Occipital lobe (tissue), 3 donors: ENCODE measurements at places on chromosomes 4 and X.

DNA sequence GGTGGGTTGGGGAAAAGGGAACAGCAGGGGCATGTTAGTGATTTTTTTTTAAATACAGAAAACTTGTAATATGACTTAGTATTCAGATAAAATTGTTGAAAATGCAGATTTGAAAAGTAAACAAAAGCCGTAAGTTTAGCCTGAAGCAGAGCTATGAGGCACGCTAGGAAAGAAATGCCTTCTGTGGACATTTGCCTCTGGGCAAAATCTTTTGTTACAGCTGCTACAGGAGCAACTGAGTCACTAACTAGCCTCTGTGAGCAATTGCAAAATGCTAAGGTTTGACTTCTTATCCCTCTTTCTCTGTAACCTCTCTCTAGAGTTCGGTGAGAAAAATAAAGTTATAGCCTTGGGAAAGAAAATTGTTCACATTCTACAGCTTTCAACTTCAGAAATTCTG lies 350.0 kb downstream of the SLC7A11 start:
- no peak for DNase-seq

- DNase-seq: no peak
Observed at GRCh38 chrX:24410514-24411189, 50.2 kb downstream of the SUPT20HL1 start.

DNA sequence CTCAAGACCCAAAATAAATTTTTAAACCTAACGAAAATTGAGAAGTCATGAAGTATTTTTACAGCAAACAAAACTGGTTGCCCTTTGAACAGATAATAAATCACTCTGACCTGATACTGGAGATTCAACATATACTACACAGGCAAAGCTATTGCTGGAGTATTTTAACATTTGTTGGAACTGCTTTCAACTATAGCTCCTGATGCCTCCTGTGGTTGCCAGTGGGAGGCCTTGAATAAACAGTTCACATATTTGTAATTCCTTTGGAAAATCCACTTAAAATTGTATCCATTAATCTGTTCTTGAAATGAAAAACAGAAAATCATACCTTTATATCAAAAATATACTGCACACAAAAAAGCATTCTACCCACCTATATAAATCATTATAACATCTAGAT lies 605.1 kb downstream of the KCTD8 start:
- no peak for DNase-seq

DNA sequence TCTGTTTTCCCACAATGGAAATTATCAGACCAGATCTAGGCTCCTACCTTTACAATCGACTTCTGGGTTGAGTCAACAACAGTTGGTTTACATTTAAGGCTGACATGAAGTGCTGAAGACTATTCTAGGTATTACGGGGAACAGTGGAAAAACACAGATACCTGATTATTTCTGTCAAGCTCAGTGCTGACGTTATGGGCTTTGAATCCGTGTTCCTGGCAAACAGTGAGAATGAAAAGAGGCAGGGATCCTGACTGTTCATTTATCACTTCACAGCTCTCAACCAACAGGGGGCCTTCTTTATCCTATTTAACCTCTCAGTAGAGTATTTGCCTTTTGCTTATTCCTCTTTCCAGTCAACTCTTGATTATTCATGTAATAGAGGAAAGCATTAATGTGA lies 43.1 kb downstream of the TMEM164 start:
- DNase-seq: no peak

DNA sequence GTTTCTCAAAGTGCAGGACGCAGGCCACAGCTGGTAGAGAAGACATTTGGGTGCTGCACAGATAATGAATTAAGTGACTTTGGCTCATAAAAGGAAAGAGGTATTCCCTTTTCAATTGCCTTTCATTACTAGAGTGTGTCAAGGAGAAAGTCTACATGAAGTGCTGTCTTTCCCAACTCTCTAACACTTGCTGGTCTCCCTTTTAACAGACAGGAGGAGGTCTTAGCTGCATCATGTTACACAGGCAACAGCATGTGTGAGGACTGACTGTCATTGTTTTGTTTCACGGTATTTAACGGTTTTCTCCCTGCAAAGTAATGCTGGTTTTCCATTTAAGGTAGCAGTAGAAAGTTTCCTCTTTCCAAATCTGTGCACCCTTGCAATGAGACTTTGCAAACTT lies 291.3 kb upstream of the LDB2 start:
- no peak for DNase-seq

- no peak for DNase-seq
Observed at GRCh38 chr4:181646864-181647263, 596.3 kb upstream of the TENM3 start.

DNA sequence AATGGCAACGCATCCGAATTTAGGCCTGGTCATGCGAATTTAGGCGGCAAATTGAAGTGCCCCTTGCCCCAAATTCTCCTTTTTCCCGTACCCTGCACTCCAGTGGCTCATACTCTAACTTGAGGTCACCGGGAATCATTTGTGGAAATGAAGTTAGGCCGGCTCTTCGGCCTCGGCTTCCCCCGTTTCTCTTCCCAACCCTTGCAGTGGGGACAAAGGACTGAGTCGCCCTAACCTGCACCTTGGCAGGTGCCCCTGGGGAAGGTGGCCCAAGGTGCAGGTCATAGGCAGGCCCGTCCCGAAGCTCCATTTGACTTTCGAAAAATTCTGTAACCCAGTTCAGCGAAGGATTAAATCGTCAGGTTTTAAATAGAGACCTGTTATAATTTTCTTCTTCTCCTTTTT lies 811 bp downstream of the SRD5A3 start:
- no peak for DNase-seq

- DNase-seq: no peak
Observed at GRCh38 chr4:67894659-67895058, 10.9 kb upstream of the TMPRSS11D start.

DNA sequence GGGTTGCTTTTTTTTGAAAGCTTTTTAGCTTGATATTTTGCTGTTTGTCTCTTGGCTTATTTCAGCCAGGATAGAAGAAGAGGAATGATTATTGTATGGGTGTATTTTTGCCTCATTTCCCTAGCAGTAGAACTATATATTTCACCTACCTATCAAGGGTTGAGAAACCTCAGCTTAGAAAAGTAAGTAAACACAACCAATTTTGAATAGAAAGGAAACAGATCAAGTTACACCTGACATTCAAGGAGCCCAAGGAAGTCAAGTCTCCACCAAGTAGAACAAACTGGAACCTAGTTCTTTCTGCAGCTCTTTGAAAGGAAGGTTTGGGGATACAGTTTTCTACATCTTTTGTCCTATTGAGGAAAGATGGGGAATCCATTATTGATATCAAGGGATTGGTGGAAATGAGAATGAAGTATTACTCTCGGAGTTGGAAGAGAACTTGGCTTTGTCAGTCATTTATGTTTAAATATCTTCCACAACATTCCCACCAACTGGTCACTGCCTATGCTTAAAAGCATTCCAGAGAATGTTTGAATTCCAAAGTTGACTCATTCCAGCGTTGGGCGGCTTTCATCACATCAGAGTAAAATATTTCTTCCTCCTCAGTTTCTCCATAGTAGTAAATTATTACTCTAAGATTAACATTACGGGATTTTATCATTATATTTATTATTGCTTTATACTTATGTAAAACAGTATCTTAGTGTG lies 207.8 kb upstream of the CNKSR2 start:
- no peak for DNase-seq

GRCh38 chr4:3387154-3387942 lies 54.4 kb upstream of the HGFAC start:
- DNase-seq: no peak

- DNase-seq: no peak
Observed at GRCh38 chr4:42101446-42101975, 50.9 kb downstream of the BEND4 start.

- DNase-seq: no peak
Observed at GRCh38 chrX:19593690-19594089, 78.4 kb upstream of the MAP3K15 start.

- DNase-seq: no peak
Observed at GRCh38 chr4:118289794-118290193, 63.0 kb downstream of the PRSS12 start.

DNA sequence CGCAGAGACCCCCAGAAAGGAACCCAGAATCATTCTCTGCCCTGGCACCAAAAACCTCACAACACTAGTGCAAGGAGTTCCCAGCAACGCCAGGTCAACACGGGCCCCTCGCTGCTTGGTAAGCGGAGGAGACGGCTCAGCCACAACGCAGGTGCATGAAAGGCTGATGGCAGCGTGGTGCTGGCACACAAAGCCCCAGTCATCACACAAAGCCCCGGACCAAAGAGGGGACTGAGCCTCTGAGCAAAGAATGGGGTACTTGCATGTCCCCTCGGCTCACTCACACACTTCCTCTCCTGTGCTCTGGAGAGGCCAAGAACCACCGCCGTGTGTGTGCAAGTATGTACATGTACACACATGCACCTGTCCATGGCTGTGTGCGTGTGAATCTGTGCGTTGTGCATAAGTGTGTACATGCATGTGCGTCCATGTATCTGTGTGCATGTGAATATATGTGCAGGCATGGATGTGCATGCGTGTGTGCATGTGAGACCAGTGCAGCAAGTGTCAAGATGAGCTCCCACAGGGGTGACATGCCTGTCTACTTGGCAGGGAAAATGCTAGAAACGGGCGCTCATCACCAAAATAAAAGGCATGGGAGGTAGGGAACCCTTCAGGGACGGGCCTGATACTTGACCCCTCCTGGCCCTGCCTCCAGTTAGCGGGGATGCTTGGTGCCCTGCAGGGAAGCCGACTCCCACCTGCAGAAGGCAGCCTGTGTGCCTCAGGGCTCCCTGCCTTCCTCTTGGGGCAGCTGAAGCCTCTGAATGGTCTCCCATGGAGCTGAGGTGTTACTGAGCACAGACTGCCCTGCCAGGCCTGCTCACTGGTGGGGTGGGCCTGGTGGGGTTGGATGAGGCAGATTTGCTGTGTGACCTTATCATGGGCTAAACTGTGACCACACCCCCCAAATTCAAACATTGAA lies 60.4 kb downstream of the ZFYVE28 start:
- DNase-seq: no peak

DNA sequence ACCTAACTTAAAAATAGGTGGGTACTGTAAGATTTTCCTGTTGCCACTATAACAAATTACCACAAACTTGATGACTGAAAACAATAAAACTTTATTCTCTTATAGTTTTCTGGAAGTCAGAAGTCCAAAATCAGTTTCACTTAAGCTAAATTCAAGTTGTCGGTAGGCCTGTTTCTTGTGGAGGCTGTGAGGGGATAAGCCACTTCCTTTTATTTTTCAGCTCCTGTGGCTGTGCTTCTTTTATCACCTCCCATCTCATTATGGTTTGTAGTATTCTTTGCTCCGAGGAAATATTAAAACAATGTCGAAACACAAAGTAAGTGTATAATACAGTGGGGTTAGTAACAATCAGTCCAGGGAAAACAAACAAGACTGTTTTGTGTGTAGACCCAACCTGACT lies 610.5 kb upstream of the TECRL start:
- DNase-seq: no peak

- DNase-seq: no peak
Observed at GRCh38 chrX:53116101-53116500, 22.2 kb downstream of the KANTR start.

DNA sequence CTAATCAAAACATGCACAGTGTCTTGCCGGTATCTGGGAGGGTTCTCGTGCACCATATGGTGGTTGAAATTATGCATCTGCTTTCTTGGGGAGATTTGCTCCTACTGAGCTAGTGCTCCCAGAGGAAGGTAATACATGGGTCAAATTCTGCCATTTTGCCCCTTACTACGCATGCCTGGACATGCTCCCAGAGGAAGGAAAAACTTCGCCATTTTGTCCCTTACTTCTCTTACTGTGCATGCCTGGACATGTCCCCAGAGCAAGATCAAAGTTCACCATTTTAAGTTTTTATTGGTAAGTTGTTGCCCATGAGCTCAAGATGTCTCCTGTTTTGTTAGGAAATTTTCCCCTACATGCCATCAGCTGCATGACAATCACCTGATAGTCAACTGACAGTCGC lies 252.1 kb upstream of the KLHL4 start:
- DNase-seq: no peak

- no peak for DNase-seq
Observed at GRCh38 chr4:86977621-86978184, 42.9 kb downstream of the AFF1 start.

GRCh38 chr4:67702166-67702565 lies 1.2 kb upstream of the UBA6 start:
- DNase-seq: no peak

GRCh38 chr4:16133406-16133805 lies 49.6 kb upstream of the PROM1 start:
- DNase-seq: no peak

GRCh38 chr4:98485816-98486345 lies 172.5 kb downstream of the TSPAN5 start:
- no peak for DNase-seq

DNA sequence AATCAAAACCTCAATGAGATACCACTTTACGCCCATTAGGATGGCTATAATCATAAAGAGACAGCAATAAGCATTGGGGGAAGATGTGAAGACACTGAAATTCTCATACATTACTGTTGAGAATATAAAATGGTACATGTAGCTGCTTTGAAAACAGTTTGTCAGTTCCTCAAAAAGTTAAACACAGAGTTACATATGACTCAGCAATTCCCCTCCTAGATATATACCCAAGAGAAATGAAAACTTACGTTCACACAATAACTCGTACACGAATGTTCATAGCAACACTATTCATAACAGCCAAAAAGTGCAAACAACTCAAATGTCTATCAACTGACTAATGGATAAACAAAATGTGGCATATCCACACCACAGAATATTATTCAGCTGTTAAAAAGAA lies 36.6 kb downstream of the PHF8 start:
- DNase-seq: no peak

DNA sequence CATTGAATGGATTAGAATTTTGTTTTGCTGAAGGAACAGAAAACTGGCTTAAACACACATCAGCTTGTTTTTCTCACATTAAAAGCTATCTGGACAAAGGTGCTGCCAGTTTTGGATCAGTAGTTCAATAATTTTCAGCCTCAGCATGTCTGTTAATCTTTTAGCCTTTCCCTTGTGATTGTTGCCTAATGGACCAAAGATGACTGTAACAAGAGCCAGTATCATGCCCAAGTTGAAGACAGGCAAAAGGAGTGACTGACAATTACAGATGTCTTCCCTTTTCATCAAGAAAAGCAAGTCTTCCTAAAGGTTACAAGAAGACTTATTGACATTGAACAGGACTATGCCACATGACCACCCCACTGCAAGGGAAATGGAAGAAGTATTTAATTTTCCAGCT lies 419.7 kb downstream of the MAPK10 start:
- no peak for DNase-seq

GRCh38 chrX:65196758-65197360 lies 220.6 kb upstream of the ZC4H2 start:
- no peak for DNase-seq

- DNase-seq: no peak
Observed at GRCh38 chrX:22527302-22527701, 254.6 kb downstream of the CBLL2 start.

DNA sequence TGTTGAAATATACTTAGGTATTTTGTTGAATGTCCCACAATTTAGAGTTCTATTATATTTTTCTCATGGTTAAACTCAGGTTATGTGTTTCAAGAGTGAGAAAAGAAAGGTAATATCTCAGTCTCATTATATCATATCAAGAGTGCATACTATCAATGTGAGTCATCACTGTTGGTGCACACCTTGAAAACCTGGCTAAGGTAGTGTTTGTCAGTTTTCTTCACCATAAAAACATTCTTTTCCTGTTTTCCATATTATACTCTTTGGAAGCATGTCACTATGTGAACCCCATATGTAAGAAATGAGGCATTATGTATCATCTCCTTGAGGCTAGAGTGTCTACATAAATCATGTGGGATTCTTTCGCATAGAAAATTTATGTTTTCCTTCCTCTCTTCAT lies 307.6 kb upstream of the CTSO start:
- DNase-seq: no peak
